Natural killer cell treated with Interleukin-12 subunit alpha and Interleukin-12 subunit beta and Interleukin-15 and Interleukin-18, amount 100 ng/mL, for 72 hours (primary cell): ENCODE measurements at places on chromosomes 7 and 10. TPM values are rescaled to one million over a fixed set of nuclear protein-coding genes. Genes with fewer than 3 reads are reported as not detected.

DNA sequence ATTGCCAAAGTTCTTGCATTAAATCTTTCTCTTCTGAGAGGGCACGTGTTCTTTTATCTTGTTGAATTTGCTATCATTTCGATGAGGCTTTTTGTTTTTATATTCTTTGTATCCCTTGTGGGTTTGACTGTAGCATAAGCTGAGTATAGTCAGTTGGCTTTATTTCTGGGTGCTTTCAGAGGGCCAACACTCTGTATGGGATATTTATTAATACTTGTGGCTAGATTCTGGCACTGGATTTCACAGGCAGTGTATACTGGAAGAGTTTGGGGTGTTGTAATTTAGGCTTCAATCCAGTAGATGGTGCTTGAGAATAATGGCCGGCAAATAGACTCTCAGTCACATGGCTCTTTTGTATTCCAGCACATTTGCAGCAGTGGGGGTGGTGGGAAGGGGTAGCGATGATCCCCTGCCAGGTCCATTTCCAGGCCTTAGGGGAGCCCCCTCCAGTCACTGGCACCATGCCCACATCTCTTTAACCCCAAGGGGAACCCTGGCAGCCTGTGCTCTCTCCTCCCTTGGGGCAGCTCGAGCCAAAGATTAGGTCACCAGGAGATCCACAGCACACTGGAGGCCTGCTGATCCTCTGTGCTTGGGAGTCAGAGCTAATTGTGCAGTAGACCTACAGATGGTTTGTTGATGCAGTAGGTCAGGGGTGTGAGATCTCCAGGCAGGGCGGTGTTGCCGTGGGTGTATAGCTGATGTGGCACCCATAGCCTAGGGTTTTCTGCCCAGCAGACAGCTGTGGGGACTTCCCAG is 81.8 kb downstream of the PTPN20 start:
- no peak for DNase-seq

- DNase-seq, result no peak
Measured at GRCh38 chr7:72492461-72493065, 80.4 kb upstream of the CALN1 start.

KIF11 gene
- total RNA-seq, result 42.2 TPM

DNA sequence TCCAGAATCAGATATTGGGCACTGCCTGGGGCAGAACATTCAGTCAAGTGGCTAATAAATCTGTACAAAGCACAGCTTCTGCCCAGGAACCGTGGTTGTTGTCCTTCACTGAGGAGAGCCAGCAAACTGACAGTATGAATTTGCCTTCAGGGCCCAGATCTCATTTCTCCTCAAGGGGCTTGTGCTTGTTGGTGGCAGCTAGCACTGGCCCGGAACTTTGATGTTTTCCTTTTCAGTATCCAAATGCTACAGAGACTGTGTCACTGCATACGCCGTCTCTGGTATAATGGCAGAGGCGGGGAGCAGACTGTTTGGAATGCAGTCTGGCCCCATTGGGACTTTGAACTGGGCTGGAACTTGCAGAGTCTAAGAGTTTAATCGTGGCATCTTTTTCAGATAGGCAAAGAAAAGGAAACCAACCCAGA is 30.4 kb upstream of the ADD3 start:
- no peak for DNase-seq

- DNase-seq, result no peak
Measured at GRCh38 chr10:61028861-61029361, 84.9 kb upstream of the RHOBTB1 start.
